Thoracic aorta endothelial cell (primary cell): ENCODE measurements at places on chromosomes 5 and 9. TPM values are rescaled to one million over a fixed set of nuclear protein-coding genes. Genes with fewer than 3 reads are reported as not detected.

Gene TAS2R1
- total RNA-seq: not detected in 2 replicates

Gene FBP2
- not detected in 2 replicates for total RNA-seq

Gene SLC6A7
- not detected in 2 replicates for total RNA-seq

Gene LCN6
- not detected in 2 replicates for total RNA-seq

Gene CCDC180
- 0.79 and 1.5 TPM in 2 replicates for total RNA-seq

Gene CYLC2
- not detected in 2 replicates for total RNA-seq

Gene DNAH5
- total RNA-seq: 0.13 and 0.36 TPM in 2 replicates

Gene OR2K2
- total RNA-seq: not detected in 2 replicates

Gene ACOT12
- total RNA-seq: not detected in 2 replicates

Gene WNK2
- total RNA-seq: under 0.01 and 0.07 TPM in 2 replicates

Gene PCDHGA10
- 4.7 and 5.5 TPM in 2 replicates for total RNA-seq

Gene SOHLH1
- not detected in 2 replicates for total RNA-seq

Gene HSPB3
- not detected in 2 replicates for total RNA-seq

Gene IRX2
- total RNA-seq: not detected in 2 replicates

Gene RGMB
- total RNA-seq: 41.1 and 46.4 TPM in 2 replicates

Gene IL5
- total RNA-seq: not detected in 2 replicates

Gene PTPN3
- total RNA-seq: 0.40 and 0.50 TPM in 2 replicates

Gene CCDC152
- total RNA-seq: 3.7 and 4.0 TPM in 2 replicates

Gene ARID3C
- 0.07 TPM in 1 of 2 replicates, not detected in the other for total RNA-seq

Gene FAM169A
- 0.27 and 2.7 TPM in 2 replicates for total RNA-seq

Gene NUTM2G
- total RNA-seq: not detected in 2 replicates

Gene SPINK6
- not detected in 2 replicates for total RNA-seq

Gene FSD1L
- 9.3 and 10.5 TPM in 2 replicates for total RNA-seq

Gene JAK2
- total RNA-seq: 14.7 and 18.6 TPM in 2 replicates

Gene PIP5K1B
- total RNA-seq: not detected in 2 replicates

Gene AQP7
- total RNA-seq: 0.13 TPM in 1 of 2 replicates, not detected in the other

Gene MARVELD2
- total RNA-seq: 4.9 and 8.9 TPM in 2 replicates

Gene TMEM8B
- total RNA-seq: 0.53 and 0.65 TPM in 2 replicates

Gene PDLIM4
- total RNA-seq: 33.4 and 87.9 TPM in 2 replicates

Gene GABRA1
- total RNA-seq: not detected in 2 replicates

Gene PCDHGB5
- 9.1 and 13.4 TPM in 2 replicates for total RNA-seq

Gene GDA
- 0.07 TPM in 1 of 2 replicates, not detected in the other for total RNA-seq
